ENCODE measurements at places on chromosomes 7 and 10.
A peak's percentile ranks its signal among the peaks of the same experiment; 100 is the strongest.

GRCh38 chr10:97818572-97818971, 31.1 kb upstream of the GOLGA7B start:
- DNase-seq: no peak

DNA sequence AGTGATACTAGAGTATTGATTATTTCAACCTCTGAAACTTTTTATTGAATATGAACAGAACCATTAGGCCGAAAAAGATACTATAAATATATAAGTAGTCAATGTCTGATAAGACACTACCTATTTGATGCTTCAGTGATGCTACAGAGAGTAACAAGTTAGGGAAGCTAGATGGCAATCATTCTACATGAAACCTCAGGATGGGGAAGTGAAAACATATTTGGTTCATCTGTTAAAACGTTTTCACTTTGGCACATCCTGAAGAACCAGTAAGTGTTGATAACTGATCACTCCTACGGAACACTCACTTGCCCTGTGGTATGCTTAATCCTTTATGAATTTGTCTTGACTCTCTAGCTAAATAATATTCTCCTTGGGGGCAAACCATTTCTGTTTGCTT, 1064.9 kb downstream of the NXPH1 start:
- peak; percentile 19 for DNase-seq

GRCh38 chr7:30142710-30143109, 7.9 kb downstream of the MTURN start:
- DNase-seq: no peak

GRCh38 chr7:5598261-5598761, 174.7 kb upstream of the TNRC18 start:
- DNase-seq: peak; percentile 64

Measured in NB4 (cell line).